ENCODE measurements at places on chromosomes 6 and 20.
A peak's percentile ranks its signal among the peaks of the same experiment; 100 is the strongest.

DNA sequence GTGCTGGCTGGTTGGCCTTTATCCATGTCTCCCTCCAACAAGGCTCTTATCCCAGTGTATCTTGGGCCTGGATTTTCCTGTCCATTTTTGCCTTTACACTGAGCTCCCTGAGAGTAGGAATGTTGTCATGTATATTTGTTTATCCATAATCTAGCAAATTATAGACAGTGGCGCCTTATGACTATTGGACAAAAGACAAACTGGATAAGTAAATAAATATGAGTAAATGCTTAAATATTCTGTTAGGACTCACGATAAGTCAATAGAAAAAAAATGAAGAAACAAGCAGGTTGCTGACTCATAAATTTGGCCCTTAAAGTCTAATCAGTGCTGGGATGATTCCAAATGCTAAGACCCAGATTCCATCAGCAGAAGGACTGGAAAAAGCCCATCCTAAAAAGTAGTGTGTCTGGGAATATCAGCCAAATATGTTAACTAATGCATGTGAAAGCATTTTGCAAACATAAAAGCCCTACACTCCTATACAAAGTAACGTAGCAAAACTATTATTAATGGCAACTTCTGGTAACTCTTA, 55.0 kb upstream of the PCSK2 start:
- no peak for DNase-seq

DNA sequence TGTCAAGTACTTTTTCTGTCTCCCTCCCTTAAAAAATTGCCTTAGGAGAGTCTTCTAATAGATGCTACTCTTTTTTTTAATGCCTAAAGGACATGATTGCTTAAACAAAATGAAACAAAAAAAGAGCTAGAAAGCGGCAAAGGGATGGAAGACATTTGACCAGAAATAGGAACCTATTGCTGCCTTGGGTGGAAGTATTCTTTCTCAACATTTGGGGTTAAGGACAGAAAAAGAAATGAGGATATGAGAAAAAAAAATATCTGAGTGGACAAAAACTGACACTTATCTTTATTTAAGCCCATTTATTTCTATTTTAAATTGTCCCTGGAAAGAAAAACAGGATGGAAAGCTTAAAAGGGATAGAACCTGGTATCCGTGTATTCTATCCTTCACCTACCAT, 664.9 kb upstream of the CITED2 start:
- no peak for DNase-seq

DNA sequence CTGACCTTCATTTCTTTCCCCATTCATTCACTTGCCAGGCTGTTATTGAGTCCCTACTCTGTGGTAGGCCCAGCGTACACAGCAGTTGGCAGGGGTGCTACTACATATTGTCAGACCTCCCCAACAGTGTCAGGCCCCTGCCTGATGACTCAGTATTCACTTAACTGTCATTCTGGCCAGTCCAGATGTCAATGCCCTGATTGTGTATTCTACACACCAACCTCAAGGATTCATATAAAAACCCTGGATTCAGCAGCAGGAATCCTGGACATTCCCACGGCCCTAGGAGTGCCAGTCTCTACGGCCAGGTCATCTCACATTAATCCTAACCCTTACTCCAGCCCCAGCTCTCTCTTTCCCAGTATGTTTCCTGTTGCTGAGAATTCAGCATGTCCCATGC, 151.5 kb downstream of the TASP1 start:
- DNase-seq = no peak

GRCh38 chr6:124655866-124656265, 306.4 kb upstream of the RNF217 start:
- no peak for DNase-seq

DNA sequence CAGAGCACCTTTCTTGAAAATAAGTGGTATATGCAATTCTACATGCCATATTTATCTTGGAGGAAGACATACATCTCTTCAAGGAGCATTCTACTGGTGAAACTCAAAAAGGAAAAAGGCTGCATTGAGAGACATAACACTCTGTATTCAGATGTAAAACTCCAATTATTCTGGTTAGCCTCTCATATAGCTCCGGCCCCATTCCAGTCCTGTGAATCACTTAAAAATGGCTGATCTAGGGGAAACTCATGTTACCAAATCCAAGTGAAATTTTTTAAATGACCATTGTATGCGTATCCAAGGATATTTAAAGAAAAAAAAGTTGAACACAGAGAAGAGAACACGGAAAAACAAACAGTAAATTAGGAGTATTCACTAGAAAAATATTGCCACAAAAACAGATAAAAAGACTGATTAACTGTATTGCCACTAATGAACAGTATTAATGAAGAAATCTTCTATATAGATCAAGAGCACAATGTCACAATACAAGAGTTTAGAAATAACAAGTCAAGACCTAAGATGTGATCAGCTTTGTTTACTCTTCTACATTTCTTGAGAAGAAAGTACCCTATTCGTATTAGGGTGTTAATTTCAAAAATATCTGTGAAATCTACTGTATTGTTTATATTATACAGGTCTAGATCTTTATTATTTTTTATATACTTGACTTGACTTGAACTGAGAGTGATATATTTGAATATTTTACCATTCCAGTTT, 124.5 kb upstream of the GJE1 start:
- no peak for DNase-seq

DNA sequence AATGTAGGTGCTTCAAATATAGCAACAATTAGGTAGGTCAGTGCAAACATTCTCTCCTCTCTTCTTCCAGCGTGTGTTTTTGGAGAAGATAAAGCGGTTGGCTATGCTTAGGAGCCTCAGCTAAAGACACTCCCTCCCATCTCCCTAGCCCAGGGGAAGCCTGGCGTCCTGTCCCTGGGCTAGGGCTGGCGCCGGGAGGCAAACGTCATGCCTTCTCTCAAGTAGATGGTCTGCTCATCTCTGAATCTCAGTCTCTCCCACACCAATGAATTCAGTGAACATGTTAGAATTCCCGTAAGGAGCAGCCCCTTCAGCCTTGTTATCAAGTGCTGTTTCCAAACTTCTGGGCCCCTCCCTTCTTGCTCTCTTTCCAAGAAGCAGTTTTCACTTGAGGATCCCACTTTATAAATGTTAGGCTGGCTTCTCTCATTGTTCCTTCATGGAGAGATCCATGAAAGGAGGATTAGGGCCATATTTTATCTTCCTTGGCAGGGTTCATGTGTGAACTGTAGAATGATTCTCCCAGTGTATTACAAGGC, 142.8 kb downstream of the CLIC5 start:
- no peak for DNase-seq

- DNase-seq = no peak
Observed at GRCh38 chr6:12354499-12354898, 64.3 kb downstream of the EDN1 start.

DNA sequence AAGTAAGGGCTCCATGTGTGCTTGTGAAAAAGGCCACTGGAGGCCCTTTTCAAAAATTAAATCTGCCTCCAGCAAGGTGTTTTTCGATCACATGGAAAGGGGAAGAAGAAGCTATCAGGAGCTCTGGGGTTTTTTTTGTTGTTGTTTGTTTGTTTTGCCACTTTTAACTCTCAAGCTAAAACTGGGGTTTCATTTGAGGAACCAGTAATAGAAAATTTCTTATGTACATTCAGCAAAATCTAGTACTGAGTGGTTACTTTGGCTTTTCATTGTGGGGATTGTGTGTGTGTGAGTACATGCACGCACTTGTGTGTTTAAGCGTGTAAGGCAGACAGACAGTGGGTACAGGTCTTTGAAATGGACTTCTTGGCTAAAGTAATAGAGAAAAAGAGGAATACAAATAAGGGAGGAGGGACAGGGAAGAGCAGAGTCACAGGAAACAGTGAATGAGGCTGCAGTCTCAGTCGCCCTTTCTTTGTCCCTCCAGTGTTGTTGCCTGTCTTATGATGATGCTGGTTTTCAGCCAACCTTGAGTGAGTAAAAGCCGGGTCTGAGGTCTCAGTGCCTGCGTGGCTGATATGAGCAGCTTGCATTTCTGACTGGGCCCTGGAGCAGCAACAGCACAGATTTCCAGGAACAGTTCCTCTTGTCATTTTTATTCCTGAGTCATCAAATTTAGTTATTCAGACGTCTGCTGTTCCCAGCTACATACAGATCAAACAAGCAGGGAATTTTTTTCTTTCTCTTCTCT, 26.2 kb downstream of the SLC16A10 start:
- peak; percentile 27 for DNase-seq

- peak; percentile 86 for DNase-seq
Observed at GRCh38 chr20:32521780-32522525, 63.2 kb downstream of the NOL4L start.

GRCh38 chr20:53677447-53678314, 84.0 kb upstream of the ZNF217 start:
- no peak for DNase-seq

DNA sequence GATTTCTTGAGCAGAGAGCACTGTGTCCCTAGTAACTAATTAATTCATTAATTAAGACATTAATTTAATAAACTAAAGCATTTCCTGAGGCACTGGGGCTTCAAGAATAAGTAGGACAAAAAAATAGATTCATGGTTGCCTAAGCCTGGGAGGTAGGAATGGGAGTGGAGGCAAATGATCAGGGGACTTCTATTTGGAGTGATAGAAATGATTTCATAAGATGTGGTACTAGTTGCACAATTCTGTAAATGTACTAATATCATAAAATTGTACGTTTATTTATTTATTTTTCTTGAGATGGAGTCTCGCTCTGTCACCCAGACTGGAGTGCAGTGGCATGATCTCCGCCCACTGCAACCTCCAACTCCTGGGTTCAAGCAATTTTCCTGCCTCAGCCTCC, 287.2 kb downstream of the KHDC1L start:
- no peak for DNase-seq
